ENCODE measurements at places on chromosomes 6 and 20.

DNA sequence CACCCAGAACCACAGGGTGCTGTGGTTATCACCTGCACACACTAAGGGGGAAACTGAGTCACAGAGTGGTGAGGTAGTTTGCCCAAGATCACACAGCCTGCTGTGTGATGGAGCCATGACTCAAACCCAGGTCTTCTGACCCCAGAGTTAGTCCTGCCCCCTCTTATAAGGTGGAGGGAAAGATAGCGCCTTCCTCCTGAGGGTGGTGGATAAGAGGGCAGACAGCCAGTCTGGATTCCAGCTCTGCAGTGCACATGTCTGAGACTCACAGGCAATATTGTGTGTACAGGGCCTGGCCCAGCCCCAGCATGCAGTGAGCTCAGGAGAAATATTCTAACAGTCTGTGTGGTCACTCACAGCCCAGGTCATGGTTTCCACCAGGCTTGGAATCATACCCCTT is 393.7 kb downstream of the CDH4 start:
- DNase-seq, result no peak

DNA sequence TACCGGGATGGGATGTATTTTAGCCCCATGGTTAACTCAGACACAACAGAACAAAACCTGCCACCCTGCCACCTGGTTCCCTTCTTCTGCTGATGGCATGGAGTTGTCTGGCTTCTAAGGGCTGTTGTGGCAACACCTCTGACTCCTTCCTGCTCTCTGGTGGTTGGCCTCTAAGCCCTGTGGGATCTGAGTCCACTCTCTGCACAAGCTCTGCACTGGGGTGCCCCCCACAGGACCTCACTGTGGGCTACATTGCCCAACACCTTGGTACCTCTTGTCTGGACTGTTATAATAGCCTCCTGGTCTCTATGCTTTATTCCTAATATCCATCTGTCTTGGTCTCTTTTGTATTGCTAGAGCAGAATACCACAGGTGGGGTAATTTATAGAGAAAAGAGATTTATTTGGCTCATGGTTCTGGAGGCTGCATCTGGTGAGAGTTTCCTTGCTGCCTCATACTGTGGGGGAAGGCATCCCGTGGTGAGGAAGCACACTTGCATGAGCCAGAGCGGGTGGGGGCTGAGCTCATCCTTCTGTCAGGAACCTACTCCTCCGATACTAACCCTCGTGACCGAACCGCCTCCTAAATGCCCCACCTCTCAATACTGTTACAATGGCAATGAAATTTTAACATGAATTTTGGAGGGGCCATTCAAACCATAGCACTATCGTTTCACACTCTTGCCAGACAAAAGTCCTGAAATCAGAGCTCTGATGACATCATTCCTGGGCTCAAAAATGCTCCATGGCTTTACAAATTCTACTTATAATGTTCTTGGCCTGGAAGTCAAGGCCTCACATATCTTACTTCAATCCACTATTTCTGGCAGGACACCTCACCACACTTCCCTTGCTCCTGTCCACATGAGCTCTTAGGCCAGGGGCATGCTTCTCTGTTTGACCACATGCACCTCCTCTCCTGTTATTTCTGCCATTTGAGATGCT is 127.2 kb downstream of the PAX1 start:
- no peak for DNase-seq

GRCh38 chr6:5208471-5208971 is 52.2 kb downstream of the LYRM4 start:
- no peak for DNase-seq

- no peak for DNase-seq
Observed at GRCh38 chr6:134080171-134080795, 27.9 kb upstream of the SLC2A12 start.

- DNase-seq, result no peak
Observed at GRCh38 chr6:7145885-7146828, 38.4 kb downstream of the RREB1 start.

GRCh38 chr20:42484335-42484734 is 705.4 kb downstream of the PTPRT start:
- DNase-seq, result no peak

- DNase-seq, result no peak
Observed at GRCh38 chr6:169092375-169092774, 161.3 kb downstream of the THBS2 start.

- DNase-seq, result no peak
Observed at GRCh38 chr6:24974182-24975171, 38.7 kb upstream of the RIPOR2 start.

DNA sequence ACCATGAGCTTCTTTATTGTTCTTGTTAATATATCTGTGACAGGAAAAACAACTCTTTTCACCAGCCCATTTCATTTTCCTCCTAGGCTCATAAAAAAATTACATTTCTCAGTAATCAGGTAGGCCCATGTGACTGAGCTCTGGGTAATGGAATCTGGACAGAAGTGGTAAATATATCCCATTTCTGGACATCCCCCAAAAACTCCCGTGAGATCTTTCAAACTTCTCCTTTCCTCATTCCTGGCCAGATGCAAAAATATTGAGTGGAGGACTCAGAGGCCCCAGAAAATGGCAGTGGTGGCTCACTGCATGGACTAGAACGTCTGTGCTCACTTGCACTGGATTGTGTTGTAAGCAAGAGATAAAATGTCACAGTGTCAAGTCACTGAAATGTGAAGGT is 3.8 kb upstream of the CHD6 start:
- no peak for DNase-seq

DNA sequence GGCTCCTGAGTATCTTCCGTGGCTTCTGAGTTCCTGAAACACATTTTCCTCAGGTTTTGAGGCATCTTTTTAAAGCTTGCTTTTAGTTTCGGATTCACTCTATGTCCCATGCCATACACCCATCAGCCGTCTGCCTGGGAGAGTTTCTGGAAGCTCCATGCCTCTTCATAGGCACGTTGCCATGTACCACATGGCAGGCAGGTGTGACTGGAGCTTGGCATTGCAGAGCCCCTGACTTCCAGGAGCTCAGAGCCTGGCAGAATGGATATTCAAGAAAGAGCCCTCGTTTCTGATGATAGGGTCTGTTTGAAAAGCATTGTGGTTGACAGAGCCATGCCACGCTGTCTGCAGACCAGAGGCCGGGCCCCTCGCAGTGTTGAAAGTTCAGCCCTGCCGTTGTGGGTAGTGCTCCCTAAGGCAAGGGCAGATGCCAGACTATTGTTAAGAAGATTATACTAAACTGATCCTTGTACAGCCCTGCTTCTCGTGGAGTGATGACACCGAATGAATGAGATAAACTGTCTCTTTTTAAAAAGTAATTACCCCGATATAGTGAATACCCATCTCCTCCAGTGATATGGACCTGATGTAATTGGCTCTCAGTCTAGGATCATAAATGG is 100.0 kb downstream of the RPP40 start:
- no peak for DNase-seq

GRCh38 chr6:53162606-53163005 is 14.0 kb upstream of the GCM1 start:
- DNase-seq, result no peak

- no peak for DNase-seq
Observed at GRCh38 chr20:50062006-50062838, 50.7 kb downstream of the UBE2V1 start.

DNA sequence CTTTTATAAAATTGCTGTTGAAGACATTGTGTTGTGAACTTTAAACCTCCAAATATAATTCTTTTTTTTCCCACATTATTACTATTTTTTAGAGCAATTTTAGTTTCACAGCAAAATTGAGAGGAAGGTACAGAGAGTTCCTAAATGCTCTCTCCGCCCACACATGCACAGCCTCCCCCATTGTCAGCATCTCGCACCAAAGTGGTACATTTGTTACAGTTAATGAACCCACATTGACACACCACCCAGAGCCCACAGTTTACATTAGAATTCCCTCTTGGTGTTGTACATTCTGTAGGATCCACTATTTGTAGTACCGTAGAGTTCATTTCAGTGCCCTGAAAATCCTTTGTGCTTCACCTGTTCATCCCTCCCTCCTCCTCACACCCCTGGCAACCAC is 33.8 kb downstream of the TMEM181 start:
- DNase-seq, result no peak

DNA sequence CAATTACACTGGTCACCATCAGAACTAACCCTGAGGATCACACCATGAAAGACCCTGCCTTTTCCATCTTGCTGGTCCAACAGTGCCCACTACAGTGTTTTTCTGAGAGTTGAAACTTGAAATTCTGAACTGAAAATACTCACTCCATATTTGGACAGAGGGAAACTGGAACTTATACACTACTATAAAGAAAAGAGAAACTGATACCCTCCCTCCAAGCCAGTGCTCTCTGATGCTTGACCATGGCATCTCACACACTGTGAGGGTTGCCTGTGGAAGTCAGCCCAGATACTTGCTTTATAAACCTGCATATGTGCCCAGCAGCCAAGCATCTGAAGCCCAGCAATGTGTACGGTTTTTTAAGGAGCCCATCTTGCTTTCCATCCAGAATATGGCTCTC is 108.7 kb downstream of the FOXA2 start:
- DNase-seq, result no peak

DNA sequence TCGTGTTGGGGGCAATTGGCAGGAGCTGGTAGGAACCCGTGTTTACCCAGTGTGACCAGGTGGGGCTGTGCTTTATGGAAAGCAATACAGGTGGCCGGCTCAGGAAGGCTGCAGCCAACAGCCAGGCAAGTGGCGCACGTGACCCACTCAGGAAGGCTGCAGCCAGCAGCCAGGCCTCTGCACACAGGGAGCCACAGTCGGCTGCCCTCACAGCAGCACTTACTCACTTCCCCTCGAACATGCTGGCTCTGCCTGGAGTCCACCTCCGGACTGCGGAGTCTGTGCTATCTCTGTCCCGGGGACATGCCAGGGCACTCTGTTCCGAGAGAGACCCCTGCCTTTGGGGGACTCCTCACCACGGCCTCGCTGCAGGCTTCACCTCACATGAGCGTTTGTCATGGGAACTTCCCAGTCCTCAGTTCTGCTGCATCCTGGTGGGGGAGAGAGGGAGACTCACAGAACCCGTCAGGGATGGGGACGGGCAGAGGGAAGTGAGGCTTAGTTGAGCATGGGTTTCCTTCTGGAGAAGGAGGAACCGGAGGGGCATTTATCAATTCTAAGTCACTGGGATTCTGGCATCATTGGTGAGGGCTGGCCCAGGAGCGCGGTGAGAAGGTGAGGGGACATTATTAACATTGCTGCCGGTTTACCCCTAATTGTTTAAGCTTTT is 76.8 kb downstream of the TTLL2 start:
- DNase-seq, result no peak

DNA sequence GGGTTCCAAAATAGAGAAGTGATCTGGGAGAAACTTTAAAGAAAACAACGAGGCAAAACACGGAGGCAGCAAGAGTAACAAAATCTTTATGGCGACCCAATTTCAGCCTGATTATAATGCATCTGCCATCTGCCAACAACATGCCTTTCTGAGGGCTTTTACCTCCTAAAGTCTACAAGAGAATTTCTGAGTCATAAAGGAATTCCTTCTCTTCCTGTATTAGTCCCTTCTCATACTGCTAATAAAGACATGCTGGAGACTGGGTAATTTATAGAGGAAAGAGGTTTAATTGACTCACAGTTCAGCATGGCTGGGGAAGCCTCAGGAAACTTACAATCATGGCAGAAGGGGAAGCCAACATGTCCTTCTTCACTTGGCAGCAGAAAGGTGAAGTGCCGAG is 226.6 kb downstream of the HACE1 start:
- DNase-seq, result no peak

DNA sequence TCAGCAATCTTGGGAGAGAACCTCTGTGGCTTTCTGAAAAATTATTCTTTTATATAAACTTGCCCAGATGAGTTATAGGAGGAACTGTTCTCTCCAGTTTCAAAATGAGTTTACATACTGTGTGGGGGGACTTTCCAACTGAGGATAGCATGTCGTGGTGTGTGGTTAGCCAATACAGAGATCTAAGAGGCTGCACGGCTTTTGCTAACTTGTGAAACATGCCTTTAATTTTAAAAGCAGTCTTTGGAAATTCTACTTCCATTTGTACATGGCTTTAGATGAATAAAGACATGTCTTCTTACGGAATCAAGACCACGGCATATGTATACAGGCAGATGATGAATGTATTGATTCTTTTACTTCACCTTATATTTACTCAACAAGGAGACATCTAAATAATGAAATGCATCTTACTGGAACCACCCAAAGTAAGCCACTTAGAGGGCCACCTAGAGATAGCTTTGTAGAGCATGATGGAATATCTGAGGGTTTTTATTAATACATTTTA is 39.8 kb downstream of the HIVEP1 start:
- DNase-seq, result no peak

- DNase-seq, result no peak
Observed at GRCh38 chr20:19774135-19774933, 16.3 kb downstream of the RIN2 start.

- no peak for DNase-seq
Observed at GRCh38 chr6:105898286-105898685, 187.8 kb upstream of the PRDM1 start.

DNA sequence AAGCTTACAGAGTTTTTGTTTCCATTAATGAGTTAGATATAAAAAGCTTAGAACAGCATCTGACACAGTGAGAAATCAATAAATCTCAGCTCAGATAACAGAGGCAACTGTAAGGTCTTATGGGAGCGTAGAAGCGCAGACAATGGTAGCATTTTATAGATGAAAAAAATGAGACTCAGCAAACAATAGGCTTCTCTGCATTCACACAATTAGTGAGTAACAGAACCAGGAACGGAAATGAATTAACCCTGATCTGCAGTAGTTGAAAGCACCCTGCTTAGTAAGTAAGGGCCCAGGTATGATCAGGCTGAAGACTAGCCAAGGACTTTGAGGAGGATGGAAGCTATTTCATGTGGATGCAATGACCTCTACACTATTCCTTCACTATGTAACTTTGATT is 147.2 kb upstream of the EYA4 start:
- DNase-seq, result no peak

- no peak for DNase-seq
Observed at GRCh38 chr20:25378884-25379733, 11.5 kb downstream of the ABHD12 start.

DNA sequence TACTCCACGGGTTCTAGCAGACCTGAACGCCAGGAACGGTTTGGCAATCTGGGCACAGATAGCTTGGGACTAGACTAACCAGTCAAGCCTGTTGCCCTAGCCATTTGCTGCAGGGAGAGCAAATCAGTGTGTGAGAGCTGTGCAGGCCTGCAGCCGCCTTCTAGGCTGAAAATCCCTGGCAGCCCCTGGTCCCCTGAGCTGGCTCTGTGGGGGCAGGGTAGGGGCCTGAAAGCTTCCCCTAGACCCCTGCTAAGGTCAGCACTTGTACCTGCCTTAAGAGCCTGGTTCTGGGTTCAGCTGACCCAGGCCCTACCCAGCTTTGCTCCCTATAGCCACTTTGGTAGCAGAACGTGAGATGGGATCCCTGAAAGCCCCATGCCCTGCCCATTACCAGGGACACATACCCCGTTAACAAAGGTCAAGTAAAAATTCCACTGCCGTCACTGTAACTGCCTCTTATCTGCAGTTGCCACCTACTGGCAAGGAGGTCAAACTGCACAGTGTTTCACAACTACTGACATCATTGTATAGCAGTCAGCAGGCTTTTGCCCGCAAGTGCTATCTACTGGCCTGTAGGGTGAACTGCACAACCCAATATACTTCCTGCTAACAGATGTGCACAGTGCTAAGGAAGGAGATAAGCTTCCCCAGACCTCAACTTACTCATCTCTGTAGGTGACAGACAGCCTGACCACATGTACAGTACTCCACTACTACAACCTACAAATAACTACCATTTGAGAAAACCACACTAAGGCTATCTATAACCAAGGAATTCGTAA is 95.1 kb upstream of the OLIG3 start:
- peak; percentile 41 for DNase-seq

GRCh38 chr6:4637691-4638433 is 138.3 kb upstream of the CDYL start:
- no peak for DNase-seq

- DNase-seq, result no peak
Observed at GRCh38 chr6:45424451-45424861, 46.7 kb upstream of the SUPT3H start.

- no peak for DNase-seq
Observed at GRCh38 chr6:158053377-158054313, 72.0 kb downstream of the SYNJ2 start.

Data from GM12891 (cell line).